ENCODE measurements at places on chromosomes 3 and 15.
A peak's percentile ranks its signal among the peaks of the same experiment; 100 is the strongest.

- no peak for DNase-seq
These were observed 957.3 kb downstream of the IGSF11 start for GRCh38 chr3:118077332-118077731.

- no peak for DNase-seq
These were observed 348.6 kb downstream of the NLGN1 start for GRCh38 chr3:173745952-173746682.

DNA sequence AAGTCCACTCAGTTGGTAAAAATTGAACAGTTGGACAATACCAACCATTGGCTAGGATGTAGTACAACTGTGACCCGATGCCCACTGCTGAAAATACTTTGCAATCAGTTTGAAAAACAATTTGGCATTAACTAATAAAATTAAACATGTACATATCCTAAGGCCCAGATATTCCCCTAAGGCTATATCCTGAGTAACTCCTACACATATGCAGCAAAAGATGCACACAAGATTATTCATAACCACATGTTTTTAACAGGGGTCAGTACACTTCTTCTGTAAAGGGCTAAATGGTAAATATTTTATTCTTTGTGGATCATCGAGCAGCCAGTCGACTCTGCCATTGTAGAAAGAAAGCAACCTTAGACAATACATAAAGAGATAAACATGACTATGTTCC lies 116.3 kb downstream of the MEX3B start:
- DNase-seq, result no peak

- DNase-seq, result no peak
These were observed 24.0 kb upstream of the SLC6A6 start for GRCh38 chr3:14378415-14378814.

DNA sequence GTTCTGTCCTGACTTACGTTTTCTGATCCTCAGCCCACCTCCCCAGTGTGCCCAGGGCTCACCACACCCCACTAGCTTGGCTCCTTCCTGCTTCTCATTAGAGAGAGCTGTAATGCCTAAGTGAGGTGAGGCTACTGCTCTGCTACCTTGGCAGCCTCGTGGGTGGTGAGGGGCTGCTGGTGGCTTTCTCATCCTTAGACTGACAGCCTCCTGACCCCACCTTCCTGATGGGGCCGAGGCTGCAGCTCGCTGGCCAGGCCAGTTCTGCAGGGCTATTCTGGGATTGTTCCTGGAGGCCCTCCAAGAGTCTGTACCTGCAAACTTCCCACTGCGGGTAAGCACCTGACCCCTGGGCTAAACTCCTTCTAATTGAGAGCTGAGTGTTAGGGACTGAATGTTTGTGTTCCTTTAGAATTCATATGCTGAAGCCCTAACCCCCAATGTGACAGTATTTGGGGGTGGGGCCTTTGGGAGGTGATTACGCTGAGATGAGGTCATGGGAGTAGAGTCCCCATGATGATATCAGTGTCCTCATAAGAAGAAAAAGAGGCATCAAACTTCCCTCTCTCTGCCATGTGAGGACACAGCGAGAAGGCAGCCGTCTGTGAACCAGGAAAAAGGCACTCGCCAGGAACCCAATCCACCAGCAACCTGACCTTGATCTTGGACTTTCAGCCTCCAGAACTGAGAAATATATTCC lies 38.1 kb upstream of the IQSEC1 start:
- no peak for DNase-seq

- no peak for DNase-seq
These were observed 217.6 kb downstream of the TPRG1 start for GRCh38 chr3:189389346-189389745.

GRCh38 chr3:186788482-186789370 lies 5.3 kb downstream of the EIF4A2 start:
- DNase-seq, result no peak

DNA sequence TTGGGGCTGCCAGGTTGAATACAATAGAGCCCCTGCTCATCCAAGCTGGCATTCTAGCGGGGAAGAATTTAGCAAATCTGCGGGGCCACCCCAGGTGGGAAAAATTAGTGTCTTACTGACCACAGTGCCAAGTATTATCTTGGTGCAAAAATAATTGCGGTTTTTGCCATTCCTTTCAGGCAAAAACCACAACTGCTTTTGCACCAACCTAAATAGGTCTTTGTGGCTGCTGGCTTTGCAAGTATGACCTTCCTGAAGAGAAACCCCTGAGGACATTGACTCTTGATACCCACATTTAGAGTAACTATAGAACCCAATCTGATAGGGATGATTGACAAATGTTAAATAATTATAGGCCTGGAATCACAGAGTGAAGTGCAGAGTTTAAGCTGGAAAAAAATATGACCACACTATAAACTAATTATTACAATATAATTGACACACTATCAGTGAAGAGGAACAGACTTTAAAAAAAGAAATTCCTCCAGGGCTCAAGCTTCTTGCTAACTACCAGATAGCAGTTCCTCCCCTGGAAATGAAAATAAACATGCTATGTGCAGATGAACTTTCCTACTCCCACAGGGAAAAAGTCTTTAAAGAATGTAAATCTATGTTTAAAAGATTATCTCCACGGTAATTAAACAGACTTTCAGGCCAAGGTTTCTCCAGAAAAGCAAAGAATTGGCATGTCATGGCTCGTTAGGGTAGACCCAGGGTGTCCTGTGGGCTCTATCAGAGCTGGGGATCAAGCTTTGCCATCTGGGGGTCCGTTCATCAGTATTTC lies 34.4 kb downstream of the CA12 start:
- DNase-seq, result no peak

DNA sequence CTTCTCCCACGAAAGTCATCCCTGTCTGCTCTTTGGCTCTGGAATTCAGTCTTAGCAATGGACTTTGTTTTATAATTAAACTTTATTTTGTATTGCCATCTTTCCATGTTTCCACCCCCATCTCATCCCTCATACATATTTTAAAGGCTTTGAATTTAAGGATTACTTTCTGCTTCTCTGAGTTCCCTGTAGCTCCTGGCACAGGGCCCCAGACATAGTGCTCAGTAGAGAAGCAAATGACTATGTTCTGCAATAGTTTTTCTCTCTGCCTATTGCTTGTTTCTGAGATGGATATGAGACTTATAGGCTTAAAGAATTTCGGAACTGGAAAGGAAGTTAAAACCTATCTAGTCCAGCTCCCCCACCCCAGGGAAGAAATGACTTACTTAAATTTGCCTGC lies 197.0 kb downstream of the LPP start:
- DNase-seq, result no peak

- DNase-seq, result no peak
These were observed 1.4 kb upstream of the GRM2 start for GRCh38 chr3:51705276-51706020.

DNA sequence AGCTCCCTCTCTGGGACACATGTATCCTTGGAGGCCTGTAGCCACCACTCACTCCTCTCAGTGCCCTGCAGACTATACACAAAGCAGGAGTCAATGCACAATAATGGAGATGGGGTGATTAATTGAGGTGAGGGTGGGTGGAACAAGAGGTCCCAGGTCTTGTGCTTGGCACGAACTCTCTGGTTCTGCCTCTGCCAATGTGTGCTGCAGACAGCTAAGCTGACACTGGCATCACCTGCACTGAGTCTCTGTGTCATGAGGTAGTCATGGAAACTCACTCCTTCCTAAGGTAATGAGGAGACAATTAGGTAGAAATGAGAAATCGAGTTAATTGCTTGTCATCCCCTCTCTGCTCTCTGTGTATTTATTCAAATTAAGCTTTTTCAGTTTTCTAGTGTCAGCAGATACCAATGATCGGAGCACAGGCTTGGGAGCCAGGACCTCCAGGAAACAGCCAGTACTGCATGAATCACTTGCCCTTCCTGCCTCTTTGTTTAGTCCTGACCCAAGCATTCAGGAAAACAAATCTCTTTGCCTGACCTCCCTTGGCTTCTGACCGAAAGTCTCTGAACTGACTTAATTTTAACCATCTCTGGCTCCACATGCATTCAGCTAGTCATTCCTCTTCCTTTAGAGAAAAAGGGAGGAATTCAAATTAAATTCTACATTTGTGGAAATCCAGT lies 56.7 kb downstream of the DRD3 start:
- DNase-seq, result no peak

GRCh38 chr15:51366920-51367319 lies 25.5 kb downstream of the GLDN start:
- DNase-seq, result no peak

DNA sequence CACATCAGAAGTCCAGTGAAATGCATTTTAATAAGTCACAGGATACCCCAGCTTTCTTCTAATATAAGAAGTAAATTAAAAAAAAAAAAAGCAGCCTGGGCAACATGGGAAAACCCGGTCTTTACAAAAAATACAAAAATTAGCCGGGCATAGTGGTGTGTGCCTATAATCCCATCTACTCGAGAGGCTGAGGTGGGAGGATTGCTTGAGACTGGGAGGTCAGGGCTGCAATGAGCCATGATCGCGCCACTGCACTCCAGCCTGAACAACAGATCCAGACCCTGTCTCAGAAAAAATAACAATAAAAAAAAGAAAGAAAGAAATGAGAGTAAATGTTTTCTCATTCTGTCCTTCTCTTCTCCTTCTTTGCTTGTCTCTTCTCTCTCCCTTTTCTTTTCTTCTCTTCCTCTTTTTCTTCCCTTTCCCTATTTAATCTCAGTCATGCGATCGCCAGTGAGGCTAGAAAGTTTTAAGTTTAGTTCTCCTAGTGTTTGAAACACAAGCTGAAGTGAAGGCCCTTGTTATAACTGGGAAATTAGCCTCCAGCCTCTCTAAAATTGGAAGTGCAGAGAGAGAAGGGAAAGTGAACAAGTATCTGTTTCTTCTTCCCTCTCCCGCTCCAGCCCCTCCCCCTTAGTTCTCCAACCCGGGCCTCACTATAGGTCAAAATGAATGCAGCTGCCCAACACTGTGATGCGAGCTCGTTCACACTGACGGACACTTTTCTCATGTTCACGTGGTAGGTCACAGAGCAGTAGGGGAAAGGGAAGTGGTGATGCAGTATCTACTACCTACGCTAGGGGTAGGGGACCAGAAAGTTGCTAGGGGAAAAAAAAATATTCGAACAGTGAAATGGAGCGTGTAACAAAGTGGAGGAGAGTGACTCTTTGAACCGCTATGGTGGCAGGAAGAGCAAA lies 23.5 kb upstream of the TSC22D2 start:
- DNase-seq, result peak; percentile 40

DNA sequence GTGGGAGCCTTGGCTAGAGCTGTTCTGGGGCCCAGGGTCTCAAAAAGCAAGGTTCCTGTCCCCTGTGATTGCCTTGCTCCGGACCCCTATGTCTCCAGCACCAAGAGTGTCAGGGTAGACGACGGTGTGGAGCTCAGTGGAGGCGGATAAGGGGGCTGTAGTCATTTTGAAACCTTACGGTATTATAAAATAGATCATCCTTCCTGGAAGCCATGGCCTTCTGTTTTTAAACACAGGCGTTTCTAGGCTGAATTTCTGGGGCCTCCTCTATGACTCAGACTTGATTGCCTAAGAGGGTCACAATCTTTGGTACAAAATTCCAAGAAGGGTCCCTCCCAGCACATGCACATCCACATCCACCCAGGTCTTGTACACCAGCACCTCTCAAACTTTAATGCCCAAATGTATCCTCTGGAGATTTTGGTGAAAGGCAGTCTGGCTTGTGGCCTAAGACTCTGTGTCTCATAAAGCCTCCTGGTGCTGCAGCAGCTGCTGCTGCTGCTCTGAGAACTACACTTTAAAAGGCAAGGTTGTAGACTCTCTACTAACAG lies 70.5 kb upstream of the XCR1 start:
- DNase-seq, result peak; percentile 44

GRCh38 chr3:38519000-38519399 lies 22.9 kb downstream of the EXOG start:
- DNase-seq, result no peak

DNA sequence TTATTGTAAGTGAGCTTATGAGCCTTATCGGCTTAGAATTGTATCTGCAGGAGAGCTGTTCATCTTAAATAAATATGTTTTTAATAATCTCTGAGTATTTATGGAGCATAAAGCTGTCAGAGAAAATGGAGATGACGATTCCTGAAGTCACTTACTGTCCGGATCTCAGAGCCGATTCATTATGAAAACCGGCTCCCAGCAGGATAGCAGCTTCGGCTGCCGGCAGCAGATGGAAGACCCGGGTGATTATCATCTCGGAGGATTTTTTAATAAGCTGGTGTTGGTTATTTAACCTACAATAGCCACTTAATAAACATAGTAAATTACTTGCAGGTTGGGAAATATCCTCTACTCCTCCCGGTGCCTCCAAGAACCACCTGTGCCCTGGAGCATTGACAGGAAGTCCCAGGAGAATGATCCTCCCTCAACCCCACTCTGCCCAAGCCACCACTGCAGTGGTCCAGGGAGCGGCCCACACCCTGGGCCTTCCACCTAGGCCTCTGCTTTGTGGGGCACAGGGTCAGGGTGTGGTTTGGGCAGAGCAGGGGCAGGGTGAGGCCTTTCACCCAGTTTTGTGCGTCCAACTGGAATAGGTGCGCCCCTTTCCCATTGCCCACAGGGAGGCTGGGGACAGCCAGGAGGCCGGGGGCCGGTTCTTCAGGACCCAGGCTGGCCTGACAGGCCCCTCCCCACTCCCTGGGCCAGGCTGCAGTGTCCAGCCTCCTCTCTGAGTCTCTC lies 42.2 kb upstream of the PRR23E start:
- DNase-seq, result no peak

- no peak for DNase-seq
These were observed 225.6 kb downstream of the TIGIT start for GRCh38 chr3:114519415-114519814.

DNA sequence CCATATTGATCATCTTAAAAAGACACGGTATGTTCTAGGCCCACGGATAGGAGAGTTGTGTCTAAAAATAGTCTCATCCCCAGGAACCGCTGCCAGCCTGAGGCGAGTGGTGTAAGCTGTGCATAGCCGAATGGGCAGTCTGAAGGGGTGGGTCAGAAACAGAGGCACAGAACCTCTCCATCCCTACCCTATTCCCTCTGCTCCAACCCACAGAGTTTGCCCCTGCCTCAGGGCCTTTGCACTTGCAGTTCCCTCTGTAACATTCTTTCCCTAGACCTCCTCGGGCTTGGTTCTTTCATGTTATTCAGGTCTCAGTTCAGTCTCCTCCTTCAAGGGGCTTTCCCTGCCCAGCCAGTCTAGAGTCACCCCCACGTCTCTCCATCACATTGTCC lies 4.8 kb downstream of the SCN5A start:
- no peak for DNase-seq

DNA sequence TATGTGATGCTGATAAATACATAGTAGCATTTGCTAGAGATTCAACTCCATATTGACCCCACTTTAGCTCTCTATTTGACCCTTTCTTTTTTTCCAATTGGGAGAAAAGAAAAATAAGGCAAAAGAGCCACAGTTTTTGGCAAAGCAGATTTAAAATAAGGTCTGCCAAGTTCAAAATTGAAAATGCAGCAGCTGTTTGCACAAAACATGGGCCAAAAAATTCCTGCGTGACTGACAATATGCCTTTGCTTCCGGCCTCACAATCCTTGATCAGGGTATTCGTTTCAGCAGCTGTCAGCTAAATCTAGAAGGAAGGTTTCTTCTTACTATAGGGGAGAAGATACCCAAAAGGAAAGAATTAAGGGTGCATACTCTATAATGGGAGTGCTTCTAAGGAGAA lies 563.5 kb upstream of the CCDC54 start:
- no peak for DNase-seq

Measured in stimulated activated CD4-positive, alpha-beta T cell treated with anti-CD3 and anti-CD28 coated beads, Interleukin-2, amount 100 ng/mL, for 24 hours (primary cell).